ENCODE measurements at places on chromosomes 12 and 14.

DNA sequence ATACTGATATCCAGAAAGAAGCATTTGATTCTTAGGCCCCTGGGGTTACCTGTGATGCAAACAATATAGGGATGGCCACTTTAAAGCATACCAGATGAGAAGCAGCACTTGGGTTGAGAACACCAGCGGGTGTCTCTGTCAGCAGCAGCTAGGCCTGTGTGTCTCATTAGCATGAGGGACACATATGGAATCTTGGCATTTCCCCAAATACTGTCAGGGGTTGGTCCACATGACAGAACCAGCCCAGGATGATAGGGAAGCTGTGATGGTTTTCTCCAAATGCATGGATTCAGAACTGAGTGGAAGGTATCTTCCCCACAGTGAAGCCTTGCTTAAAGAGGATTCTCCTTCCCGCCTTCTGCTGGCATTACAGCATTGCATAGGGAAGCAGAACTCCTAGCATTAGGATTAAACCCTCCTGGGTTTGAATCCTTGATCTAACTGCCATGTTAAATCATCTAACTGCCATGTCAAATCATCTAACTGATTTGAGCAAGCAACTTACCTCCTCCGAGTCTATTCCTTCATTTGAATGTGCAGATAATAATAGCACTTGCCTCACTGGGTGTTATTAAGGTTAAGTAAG is 111.5 kb upstream of the WSCD2 start:
- no peak for DNase-seq

- no peak for DNase-seq
Measured at GRCh38 chr12:4383304-4383865, 3.9 kb upstream of the FGF23 start.

DNA sequence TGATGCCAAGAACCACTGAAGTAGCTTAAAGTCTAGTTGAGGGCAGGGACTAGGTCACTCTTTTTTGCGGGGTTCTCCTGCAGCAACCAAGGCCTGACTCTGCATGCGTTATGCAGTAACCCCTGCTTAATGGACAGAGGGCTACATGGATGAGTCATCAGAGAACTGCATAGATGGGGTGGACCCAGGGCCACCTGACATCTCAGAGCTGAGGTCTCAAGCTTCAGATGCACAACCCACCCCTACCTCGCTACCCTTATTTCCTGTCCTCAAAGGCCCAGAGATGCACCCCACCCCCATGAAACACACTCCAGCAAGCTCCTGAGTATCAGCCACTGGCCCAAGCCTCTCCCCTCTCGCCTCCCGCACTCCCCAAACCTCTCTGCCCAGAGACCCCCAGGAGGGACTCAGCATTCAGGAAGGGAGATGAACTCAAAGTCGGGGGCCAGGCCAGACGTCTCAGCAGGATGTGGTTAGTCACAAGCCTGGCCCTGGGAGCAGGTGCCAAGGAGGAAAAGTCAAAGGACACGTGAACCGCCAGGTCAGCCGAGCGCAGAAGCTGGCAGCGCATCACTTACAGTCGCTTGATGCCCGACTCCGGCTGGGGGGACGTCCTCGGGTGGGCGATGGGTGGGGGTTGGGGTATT is 25.8 kb downstream of the SNRNP35 start:
- DNase-seq, result no peak

GRCh38 chr14:36510078-36510799 is 9.8 kb downstream of the NKX2-1 start:
- DNase-seq, result no peak

DNA sequence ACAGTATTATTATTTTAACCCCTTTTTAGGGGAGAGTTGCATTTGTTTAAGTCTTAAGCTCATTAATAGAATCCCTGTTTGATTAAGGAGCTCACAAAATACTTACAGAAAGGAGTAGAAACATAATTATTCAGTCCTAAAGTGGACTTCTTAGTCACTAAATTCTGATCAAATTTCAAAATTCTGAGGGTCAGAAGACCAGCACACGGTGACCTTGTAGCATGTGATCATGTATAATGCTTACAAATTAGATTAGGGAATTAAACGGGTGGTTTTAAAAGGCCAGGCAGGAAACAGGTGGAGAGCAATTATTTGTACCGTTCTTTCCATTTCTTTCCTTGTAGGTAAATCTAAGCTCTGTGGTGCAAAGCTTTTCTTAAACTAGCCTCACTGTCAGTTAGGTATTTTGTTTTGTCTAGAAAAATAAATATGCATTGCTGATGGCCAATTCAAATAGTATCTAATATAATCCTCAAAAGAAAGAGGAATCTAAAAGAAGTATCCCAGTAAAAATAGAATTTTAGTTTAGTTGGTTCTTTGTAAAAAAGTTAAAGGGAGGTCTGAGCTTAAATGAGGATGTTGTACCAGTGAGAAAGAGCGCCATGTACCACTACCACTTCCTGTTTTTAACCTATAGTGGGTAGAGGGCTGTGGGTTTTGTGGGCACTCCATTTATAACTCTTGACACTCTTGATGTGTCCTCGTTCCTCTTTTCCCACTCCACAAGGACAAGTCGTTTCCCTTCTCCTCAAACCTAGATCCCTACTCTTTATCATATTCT is 51.1 kb downstream of the SLC38A1 start:
- DNase-seq, result no peak

DNA sequence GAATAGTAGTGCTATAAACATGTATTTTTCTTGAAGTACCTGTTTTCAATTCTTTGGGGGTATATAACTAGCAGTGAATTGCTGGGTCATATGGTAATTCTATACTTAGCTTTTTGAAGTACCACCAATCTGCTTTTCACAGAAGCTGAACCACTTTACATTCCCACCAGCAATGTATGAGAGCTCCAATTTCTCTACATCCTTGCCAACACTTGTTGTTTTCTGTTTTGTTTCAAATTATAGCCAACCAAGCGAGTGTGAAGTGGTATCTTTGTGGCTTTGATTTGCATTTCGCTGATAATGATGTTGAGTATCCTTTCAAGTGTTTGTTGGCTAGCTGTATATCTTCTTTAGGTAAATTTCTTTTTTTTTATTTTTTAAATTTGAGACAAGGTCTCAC is 95.7 kb downstream of the PAPLN start:
- DNase-seq, result no peak

GRCh38 chr12:95336387-95337067 is 118.9 kb downstream of the VEZT start:
- DNase-seq, result no peak

DNA sequence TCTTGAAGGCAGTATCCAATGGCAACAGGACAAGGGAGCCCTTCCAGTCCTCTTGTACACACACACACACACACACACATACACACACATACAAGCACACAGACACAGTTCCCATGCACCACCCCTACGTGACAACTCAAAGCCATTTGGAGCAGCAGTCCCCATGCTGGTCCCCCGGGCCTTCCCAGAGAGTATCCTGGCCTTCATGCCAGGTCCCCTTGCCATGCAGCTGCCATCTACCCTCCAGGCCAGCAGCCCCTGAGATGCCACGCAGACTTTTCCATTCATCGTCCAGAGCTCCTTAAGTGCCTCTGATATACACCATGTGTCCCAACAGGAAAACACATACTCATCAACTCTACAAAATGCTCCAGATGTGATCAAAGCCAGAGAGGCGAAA is 159.5 kb downstream of the ANO2 start:
- no peak for DNase-seq

DNA sequence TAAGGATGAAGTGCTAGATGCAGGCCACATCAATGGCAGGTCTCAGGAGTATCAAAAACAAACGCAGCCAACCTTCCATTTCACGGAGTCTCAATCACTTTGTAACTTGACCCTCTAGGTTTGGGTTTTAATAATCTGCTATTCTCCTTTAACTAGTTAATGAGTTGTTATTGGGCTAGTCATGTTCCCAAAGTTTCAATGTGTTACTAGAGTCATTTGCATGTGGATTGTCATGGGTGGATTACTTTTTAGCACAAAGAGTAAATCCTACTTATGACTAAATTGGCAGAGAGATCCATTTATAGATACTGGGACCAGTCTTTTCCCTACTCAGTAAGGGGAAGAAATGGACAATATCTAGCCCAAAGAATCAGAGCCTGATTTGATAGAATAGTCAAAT is 151.0 kb downstream of the BCAT1 start:
- no peak for DNase-seq

GRCh38 chr12:85664429-85664828 is 171.8 kb downstream of the RASSF9 start:
- DNase-seq, result no peak

- no peak for DNase-seq
Measured at GRCh38 chr12:3464561-3464960, 26.4 kb upstream of the PRMT8 start.

DNA sequence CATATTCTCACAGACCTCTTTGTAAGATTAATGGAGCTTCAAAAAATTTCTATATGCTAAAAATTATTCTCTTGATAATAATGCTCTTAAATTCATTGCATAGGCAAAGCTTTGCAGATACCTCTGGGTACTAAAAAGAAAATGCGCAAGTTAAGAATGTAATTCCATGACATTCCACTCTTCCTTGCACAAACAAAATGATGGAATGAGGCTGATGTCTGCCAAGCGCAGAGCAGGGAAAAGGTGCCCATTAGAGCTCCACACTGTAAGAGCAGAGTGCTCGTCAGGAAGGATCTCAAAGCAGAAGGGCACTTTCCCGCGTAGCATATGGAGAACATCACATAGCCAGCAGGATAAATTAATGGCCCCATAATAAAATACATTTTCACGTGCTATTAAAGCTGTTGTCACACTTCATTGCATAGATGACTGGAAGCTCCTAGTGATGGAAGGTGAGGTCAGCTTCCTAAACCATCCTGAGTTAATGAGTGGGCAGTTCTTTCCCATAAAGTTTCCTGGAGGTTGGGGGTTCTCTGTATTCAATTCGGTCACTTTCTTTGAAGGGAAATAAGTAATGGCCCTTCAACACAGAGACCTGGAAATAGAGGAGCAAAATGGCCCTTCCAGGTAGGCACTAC is 1058.9 kb downstream of the GALC start:
- DNase-seq, result no peak

DNA sequence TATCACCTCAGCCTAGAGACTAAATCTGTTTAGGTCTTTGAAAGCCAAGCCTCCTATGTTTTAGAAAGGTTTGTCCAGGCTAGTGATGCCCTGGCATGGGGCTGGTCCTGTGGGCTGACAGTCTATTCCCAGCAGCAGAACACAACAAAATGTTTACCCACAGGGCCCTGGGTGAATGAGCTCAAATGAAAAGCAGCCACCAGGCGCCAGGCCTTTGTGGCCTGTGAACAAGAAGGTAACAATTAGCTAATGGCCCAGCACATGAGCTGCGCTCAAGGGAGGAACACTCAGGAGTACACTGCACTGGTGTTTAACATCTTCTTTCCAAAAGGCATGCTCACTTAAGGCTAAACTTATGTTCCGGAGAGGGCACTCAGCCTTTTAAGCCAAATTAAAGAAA is 202.2 kb downstream of the MON2 start:
- DNase-seq, result no peak

DNA sequence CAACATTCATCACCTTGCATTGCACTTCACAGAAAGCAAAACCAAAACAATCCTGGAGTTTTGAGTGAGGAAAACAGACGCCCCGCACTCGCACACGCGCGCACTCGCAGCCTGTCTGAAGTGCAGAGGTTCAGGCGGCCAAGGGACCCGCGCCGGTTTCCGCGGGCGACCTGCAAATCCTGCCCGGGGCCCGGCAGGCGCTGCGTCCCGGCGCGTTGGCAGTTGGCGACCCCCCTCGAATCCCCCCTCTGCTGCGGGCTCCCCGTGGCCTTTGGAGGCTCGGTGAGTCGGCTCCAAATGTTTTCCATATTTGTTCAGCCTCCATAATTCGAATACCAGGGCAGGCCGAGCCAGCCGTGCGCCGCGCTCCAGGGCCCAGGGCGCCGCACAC is at the start of gene SSPN:
Gene SSPN (plus strand): TSS at position 324 of the 391 bp plus-strand sequence. CDS start 100 bp downstream, outside the sequence.
- no peak for DNase-seq

DNA sequence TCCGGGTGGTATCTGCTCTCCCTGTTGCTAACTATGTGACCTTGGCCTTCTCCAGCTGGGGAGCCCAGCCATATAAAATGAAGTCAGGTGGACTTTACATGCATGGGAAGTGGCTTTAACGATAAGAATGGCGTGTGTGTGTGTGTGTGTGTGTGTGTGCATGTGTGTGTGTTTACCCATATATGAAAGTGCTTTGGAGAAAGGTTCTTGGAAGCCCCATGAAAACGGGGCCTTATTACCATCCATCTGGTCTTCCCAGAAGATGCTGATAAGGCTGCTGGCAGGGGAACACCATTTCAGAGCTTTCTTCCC is 94.8 kb downstream of the LRRC74A start:
- no peak for DNase-seq

GRCh38 chr12:59067083-59067482 is 146.8 kb upstream of the LRIG3 start:
- DNase-seq, result no peak

- DNase-seq, result no peak
Measured at GRCh38 chr12:110355073-110355472, 48.4 kb downstream of the ANAPC7 start.
